ENCODE measurements at places on chromosomes 3 and 15. TPM values are rescaled to one million over a fixed set of nuclear protein-coding genes. Genes with fewer than 3 reads are reported as not detected.
A peak's percentile ranks its signal among the peaks of the same experiment; 100 is the strongest.

Gene SERPINI2
- total RNA-seq, result not detected

- DNase-seq, result no peak
Measured at GRCh38 chr3:160667452-160667851, 9.5 kb upstream of the ARL14 start.

- DNase-seq, result no peak
Measured at GRCh38 chr3:170766823-170767575, 103.0 kb downstream of the RPL22L1 start.

DNA sequence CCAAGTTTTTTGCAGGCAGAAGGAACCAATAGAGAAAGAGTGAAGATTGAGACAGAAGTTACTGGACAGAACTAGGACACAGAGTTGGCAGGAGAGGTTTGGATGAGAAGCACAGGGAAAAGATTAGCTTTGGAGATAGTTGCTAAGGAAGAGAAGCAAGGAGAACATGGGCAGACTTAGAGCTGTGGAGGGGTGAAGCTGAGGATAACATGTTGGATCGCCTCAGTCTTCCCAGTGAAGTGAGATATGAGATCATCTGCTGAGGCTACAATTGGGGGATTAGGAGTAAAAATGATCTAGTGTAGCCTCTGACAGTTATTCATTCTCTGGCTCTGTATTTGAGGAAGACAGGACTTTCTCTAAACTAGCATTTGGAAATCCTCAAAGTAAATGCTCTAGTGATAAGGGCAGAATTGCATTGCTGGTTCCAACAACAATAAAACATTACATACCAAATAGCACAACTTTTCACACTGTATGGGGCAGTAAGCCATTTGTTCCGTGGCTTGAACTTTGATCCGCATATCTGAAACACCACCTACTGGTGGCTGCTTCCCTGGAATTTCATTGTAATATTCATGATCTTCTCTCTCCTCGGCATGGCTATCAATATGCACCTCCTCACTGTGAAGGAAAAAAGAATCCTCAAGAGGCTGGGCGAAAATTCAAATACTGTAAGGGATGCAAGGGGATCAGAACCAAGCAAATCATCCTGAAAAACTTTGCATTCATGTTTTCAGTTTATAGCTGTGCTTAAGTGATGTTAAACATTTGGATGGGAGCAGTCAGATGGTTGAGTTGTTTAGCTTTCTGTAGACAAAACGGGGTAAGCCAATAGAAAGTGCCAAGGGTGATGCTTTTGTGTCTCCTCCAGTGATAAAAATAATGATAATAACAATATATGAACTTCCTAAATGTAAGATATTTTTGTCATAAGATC is 22.2 kb upstream of the EID1 start:
- peak; percentile 85 for DNase-seq

- DNase-seq, result no peak
Measured at GRCh38 chr3:59968513-59969045, 918.8 kb upstream of the CFAP20DC start.

DNA sequence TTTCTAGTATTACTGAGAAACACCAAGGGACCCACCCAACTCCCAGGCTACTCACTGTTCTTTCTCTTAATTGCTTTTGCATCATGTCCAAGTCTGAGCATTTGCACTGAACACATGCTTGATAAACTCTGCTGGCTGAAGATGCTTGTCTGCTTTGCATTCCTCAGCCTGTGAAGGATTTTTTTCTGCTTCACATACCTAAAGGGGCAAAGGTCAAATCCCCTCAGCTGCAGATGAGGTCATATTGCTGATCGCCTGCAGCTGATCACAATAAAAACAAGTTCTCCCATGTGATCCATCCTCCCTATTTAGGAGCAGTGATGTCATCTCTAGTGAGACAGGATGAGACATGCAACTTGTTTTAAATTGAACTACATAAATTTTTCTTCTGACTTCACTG is 84.6 kb upstream of the DCBLD2 start:
- DNase-seq, result peak; percentile 72

Measured in cardiac muscle cell (in vitro differentiated cells and primary cell).